ENCODE measurements at places on chromosomes 12 and 14.

GRCh38 chr14:66992776-66993175 is 196.5 kb upstream of the GARIN2 start:
- no peak for DNase-seq

DNA sequence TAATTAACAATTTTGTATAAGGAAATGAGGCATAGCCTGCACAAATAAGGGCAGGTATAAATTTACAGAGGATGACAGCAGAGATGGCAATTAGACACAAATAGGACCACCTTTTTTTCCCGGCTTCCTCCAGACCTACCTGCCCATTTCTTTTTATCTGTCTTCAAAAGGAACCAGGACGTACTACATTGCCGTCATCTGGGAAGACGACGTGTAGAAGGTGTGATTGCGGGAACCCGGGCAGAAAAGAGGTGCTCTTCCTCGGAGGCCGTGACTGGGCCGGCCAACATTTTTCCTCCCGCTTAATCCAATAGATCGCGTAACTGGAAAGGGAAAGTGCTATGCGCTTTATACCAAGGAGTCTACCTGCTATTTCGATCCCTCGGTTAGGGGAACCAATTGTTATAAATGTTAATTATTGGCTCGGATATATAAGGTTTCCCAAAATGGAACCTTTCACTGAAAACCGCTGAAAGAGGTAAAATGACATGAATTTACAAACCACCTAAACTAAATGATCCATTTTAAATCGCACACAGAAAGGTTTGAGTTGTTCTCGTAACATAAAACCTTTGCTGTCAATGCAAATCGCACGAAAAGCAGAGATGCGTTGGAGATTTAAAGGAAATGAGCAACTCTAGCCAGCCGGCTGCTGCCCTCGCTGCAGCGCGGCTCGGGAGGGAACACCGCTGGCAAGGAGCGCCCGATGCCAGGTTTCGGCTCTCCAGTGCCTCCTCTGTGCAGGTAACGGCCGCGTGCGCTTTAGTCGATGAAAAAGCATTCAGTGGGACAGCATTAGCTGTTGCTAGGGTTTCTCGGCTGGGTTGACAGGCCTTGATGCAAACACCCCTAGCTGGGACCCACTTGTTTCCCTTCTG is 2.8 kb upstream of the SIX1 start:
- peaks cover 52% of the 10 kb centered on the region for H3K4me1 ChIP-seq
- no peak overlapping the region for H3K27ac ChIP-seq
- no peak overlapping the region for H3K4me3 ChIP-seq
- H3K27me3 ChIP-seq = peaks cover 100% of the 10 kb centered on the region
- no peak for DNase-seq

DNA sequence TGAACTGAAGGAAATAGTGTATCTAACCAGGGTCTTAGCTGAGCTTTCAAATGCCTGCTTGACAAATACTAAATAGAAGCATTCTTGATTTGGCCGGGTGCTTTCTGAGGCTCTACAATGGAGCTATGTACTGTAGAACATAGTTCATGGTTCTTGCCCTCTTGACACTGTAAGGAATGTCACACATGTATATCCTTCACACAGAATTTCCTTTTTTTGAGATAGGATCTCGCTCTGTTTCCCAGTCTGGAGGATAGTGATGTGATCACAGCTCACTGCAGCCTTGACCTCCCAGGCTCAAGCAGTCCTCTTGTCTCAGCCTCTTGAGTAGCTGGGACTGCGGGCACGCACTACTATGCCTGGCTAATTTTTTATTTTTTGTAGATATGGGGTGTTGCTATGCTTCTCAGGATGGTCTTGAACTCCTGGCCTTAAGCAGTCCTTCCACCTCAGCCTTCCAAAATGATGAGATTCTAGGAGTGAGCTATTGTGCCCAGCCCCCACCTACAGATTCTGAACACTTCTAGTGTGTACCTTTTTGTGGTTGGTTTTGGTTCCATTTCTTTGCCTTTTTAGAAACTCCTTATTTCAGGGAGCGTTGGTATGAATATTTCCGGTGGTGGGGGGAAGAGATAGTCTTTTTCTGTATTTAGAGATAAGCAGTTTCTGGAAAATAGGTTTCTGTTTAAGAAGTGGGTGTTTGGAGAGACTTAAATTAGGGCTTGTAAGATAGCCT is 4.2 kb downstream of the MLXIP start:
- no peaks in the 10 kb centered on the region for H3K36me3 ChIP-seq
- peaks cover 67% of the 10 kb centered on the region for H3K4me1 ChIP-seq
- DNase-seq = no peak
- H3K4me3 ChIP-seq = peak overlapping the region; percentile 92
- H3K27ac ChIP-seq = peak overlapping the region; percentile 94

DNA sequence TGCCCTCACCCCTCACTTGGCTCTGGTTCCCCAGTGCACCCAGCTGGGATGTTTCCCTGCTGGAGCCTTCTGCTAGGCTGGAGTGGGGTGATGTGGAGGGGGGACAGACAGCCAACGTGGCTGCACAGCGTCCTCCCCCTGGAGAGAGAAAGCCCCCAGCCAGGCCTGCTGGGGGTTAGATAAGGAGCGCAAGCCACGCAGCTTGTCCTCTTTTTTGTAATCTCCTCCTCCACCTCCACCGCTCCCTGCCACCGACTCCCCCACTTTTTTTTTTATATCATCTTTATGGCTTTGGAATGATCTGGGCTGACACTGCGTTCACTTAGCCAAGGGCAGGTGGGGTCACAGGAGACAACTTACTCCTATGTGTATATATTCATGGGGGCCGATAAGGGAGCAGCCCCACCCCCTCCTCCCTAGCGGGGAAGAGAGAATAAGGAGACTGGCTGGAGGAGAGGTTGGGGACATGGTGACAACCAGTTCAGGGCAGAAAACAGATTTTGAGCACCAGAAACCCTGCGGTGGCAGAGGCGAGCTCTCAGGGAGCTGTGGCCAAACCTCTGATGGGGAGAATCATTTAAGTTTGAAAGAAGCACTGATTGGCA is 169.9 kb upstream of the LHX5 start:
- no peaks in the 10 kb centered on the region for H3K36me3 ChIP-seq
- no peak overlapping the region for H3K27ac ChIP-seq
- no peaks in the 10 kb centered on the region for H3K4me1 ChIP-seq
- peaks cover 74% of the 10 kb centered on the region for H3K27me3 ChIP-seq
- DNase-seq = no peak
- H3K4me3 ChIP-seq = no peak overlapping the region

GRCh38 chr14:33457617-33458016 is 493.3 kb downstream of the EGLN3 start:
- H3K27ac ChIP-seq = no peak overlapping the region
- H3K4me1 ChIP-seq = peaks cover 5% of the 10 kb centered on the region
- H3K36me3 ChIP-seq = no peaks in the 10 kb centered on the region
- H3K4me3 ChIP-seq = no peak overlapping the region

DNA sequence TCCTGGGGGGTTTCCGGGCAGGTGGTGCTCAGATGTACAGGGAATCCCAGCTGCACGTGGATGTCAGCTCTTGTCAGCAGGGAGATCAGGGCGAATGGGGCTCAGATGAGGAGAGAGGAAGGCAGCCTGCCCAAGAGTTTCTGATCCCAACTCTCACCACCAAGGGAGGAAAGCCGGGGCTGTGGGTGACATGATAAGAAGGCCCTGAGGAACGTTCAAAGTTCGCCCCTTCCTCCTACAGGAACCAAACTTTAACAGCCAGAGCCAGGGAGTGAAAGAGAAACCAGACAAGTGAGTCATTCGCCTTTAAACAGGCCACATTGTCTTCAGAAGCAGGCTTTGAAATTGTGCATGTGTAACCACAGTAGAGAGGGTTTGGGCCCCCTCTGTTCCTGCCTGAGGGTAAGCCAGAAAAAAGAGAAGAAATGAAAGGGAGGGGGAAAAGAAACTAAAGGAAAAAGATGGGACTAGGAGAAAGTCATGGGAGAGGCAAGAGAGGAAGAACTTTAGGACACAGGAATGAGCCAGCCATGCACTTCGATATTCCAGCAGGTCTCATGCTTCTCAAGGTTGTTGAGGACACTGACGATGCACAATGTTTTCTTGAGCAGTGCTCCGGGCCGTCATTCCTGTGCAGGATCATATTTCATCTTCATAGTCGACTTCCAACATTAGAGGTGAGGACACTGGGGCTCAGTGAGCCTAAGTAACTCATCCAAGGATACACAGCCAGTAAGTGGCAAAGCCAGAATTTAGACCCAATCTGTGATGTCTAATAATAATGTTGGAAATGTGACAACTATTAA is 691.4 kb upstream of the TBX3 start:
- no peak overlapping the region for H3K4me3 ChIP-seq
- no peak for DNase-seq
- H3K36me3 ChIP-seq = no peaks in the 10 kb centered on the region
- H3K27me3 ChIP-seq = no peaks in the 10 kb centered on the region
- H3K27ac ChIP-seq = no peak overlapping the region

GRCh38 chr14:69868363-69868963 is 10.8 kb upstream of the SMOC1 start:
- H3K4me3 ChIP-seq = no peak overlapping the region
- H3K27me3 ChIP-seq = peaks cover 8% of the 10 kb centered on the region
- no peaks in the 10 kb centered on the region for H3K4me1 ChIP-seq
- no peak overlapping the region for H3K27ac ChIP-seq

GRCh38 chr12:4211372-4211771 is 62.2 kb upstream of the CCND2 start:
- no peaks in the 10 kb centered on the region for H3K36me3 ChIP-seq
- peaks cover 5% of the 10 kb centered on the region for H3K27me3 ChIP-seq
- H3K4me3 ChIP-seq = no peak overlapping the region

DNA sequence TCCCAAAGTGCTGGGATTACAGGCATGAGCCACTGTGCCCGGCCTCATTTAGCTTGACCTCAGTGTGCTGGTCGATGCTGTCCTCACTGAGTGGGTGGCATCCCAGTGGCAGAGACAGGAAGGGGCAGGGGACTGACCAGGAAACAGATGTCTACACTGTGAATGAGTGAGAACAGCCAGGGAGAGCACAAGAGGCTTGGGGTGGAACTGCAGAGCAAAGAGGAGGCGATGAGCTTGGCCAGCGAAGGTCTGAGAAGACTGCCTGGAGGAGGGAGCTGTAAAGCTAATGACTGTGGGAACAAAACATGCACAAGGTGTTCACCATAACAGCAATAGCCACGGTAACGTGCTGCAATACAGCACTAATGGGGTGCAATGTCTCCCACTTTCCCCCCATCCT is 57.2 kb upstream of the BEGAIN start:
- no peaks in the 10 kb centered on the region for H3K36me3 ChIP-seq
- no peak overlapping the region for H3K27ac ChIP-seq
- peaks cover 25% of the 10 kb centered on the region for H3K4me1 ChIP-seq
- no peaks in the 10 kb centered on the region for H3K27me3 ChIP-seq
- no peak overlapping the region for H3K4me3 ChIP-seq

GRCh38 chr14:94217116-94217515 is 43.0 kb downstream of the PPP4R4 start:
- no peaks in the 10 kb centered on the region for H3K4me1 ChIP-seq
- H3K27me3 ChIP-seq = no peaks in the 10 kb centered on the region
- no peak for DNase-seq
- no peak overlapping the region for H3K27ac ChIP-seq
- H3K36me3 ChIP-seq = no peaks in the 10 kb centered on the region

DNA sequence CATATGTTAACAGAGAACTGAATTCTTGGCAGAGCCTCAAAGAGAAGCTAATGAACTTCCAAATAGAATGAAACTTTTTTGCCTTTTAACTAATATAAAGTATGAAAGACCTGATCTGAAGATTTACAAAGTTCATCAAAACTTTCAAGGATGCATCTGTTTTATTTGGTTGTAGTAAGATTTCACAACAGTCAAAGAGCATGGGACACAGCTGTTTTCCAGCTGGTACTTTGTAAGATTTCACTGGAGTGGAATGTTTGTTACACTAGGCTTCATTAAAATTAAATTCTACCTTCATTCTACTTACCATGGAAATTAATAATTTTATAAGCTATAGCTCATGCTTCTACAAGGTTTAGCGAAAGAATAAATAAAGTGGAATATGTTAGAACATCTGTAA is 351.2 kb downstream of the SLC6A15 start:
- no peaks in the 10 kb centered on the region for H3K27me3 ChIP-seq
- H3K27ac ChIP-seq = no peak overlapping the region
- H3K4me1 ChIP-seq = no peaks in the 10 kb centered on the region

- H3K4me3 ChIP-seq = no peak overlapping the region
- DNase-seq = no peak
- H3K36me3 ChIP-seq = no peaks in the 10 kb centered on the region
- H3K27ac ChIP-seq = no peak overlapping the region
- H3K4me1 ChIP-seq = no peaks in the 10 kb centered on the region
- no peaks in the 10 kb centered on the region for H3K27me3 ChIP-seq
These were observed 10.2 kb upstream of the FLRT2 start for GRCh38 chr14:85519661-85520305.

GRCh38 chr12:93784339-93785086 is 107.3 kb downstream of the CRADD start:
- H3K27me3 ChIP-seq = no peaks in the 10 kb centered on the region
- peaks cover 11% of the 10 kb centered on the region for H3K4me1 ChIP-seq
- H3K4me3 ChIP-seq = no peak overlapping the region

DNA sequence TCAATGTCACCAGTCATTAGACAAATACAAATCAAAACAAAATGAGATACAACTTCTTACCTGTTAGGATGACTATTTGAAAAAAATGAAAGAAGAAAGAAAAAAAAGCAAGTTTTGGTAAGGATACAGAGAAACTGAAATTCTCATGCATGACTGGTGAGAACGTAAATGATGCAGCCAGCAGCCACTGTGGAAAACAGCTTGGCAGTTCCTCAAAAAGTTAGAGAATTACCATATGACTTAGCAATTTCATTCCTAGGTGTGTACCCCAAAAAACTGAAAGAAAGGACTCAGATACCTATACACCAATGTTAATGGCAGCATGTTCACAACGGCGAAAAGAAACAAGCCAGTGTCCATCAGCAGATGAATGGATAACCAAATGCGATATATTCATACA is 26.6 kb downstream of the NINJ2 start:
- no peak for DNase-seq
- H3K36me3 ChIP-seq = no peaks in the 10 kb centered on the region
- H3K27ac ChIP-seq = no peak overlapping the region
- H3K27me3 ChIP-seq = no peaks in the 10 kb centered on the region
- no peak overlapping the region for H3K4me3 ChIP-seq
- no peaks in the 10 kb centered on the region for H3K4me1 ChIP-seq

- H3K36me3 ChIP-seq = peaks cover 14% of the 10 kb centered on the region
- H3K4me3 ChIP-seq = no peak overlapping the region
- no peak for DNase-seq
- no peaks in the 10 kb centered on the region for H3K4me1 ChIP-seq
- H3K27me3 ChIP-seq = no peaks in the 10 kb centered on the region
These were observed 23.5 kb downstream of the ATG14 start for GRCh38 chr14:55388160-55388559.

- peaks cover 9% of the 10 kb centered on the region for H3K27me3 ChIP-seq
- H3K36me3 ChIP-seq = no peaks in the 10 kb centered on the region
- no peaks in the 10 kb centered on the region for H3K4me1 ChIP-seq
- H3K27ac ChIP-seq = no peak overlapping the region
These were observed 36.6 kb upstream of the ASPG start for GRCh38 chr14:104048758-104049507.
